ENCODE measurements at places on chromosomes 12 and 14.

- peak; percentile 98 for DNase-seq
Observed at GRCh38 chr14:53509276-53510244, 356.4 kb upstream of the DDHD1 start.

- no peak for DNase-seq
Observed at GRCh38 chr12:74235342-74235741, 302.3 kb upstream of the ATXN7L3B start.

DNA sequence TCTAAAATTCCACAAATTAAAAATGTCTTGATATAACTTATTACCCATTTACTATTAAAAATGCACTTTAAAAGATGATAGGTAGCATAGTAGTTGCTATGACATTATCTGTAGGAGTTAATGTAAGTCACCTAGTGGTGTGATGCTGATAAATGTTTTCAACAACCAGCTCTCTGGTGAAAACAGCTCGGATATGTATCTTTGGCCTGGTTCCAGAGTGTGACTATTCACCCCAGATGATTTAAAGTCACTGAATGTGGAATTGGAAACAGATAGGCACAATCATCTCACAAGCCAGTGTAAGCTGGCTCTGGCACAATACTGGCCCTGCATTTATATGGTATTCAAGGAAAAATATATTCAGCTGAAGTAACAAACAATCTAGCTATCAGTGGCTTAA is 9.2 kb upstream of the CCDC196 start:
- DNase-seq, result no peak

- DNase-seq, result peak; percentile 74
Observed at GRCh38 chr12:47903927-47904712, 674 bp downstream of the VDR start.

DNA sequence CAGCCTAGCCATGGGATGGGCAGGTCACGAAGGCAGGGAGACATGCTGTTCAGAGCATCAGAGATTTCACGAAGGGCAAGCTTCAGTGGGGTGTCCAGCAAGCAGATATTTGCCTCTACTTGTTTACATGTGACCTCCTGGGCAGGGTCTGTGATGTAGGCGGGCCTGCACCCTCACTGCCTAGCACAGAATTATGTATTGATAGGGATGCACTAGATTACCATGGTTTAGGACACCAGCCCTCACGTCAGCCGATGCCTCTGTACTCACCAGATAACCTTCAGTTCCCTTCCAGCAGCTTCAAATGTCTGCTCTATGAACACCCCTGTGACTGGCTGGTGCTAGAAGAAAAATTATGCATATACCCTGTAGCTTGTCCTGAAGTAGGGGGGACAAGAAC is 5.1 kb upstream of the EIF5 start:
- no peak for DNase-seq

GRCh38 chr14:69582212-69582611 is 7.5 kb upstream of the CCDC177 start:
- DNase-seq, result no peak

DNA sequence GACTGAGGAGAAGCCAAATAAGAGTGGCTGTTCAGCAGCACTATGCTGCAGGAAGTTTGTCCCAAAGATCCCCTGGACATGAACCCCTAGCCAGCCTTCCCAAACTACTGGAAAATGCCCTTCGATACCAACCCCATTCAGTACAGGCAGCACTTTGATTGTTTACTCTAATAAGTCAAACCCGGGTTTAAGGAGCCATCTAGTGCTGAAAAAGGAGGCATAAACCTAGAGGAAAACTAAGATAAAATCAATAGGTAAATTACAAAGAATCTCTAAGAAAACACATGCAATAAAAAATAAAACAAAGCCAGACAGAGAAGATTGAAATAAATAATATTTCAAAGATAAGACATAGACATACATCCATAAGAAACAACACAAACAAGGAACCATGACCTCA is 771.6 kb downstream of the RPS29 start:
- no peak for DNase-seq

DNA sequence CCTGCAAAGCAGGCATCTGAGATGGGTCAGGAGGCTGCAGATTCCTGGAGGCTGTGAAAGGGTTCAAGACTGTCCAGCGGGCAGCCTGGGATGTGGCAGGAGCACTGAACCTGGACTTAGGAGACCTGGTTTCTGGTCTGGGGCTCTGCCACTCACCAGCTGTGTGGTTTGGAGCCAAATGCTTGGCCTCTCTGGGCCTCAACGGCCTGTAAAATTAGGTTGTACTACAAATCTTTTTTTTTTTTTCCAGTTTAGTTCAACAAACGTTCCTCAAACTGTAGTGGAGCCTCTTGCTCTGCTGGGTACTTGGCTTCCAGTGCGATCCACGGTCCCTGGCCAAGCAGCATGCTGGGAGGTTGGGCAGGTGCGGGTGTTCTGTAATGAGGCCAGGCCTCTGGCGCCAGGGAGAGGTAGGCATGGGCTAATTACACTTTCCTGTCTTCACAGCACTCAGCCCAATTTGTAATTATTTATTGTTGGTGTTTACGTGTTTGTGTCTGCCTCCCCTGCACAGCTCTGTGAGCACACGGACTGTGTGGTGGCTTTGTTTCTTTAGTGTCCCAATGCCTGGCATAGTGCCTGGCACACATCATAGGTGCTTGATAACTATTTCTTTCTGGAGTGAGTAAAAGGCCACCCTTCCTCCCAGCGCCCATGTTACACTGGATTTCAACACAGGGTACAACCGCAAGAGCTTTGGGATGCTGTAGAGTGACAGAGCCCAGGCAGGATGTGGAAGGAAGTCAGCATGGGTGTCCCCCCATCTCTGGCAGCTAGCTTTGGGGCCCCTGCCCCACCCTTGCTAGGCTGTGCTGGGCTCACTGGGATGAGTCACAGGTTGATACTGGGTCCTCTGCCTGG is 5.8 kb upstream of the KRT80 start:
- DNase-seq, result peak; percentile 24

GRCh38 chr14:51562816-51563215 is 88.9 kb upstream of the FRMD6 start:
- no peak for DNase-seq

DNA sequence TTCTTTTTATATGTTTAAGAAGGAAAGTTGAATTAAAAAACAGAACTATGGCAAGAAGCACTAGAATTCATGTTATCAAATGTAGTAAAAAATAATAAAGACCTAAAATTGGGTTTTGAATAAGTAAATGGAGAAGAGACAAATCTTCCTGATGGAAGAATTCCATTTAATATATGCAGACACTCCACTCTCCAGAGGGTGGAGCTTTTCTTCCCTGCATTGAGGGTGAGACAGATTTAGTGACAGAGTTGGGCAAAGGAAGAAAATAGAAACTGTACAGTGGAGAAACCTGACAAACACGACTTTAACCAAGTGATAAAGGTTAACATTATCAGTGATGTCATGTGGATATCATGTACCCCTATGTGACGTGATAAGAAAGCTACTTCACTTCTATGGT is 217.6 kb downstream of the PRKD1 start:
- DNase-seq, result no peak

- no peak for DNase-seq
Observed at GRCh38 chr12:117147639-117148038, 42.6 kb downstream of the FBXO21 start.

- no peak for DNase-seq
Observed at GRCh38 chr14:99586054-99586760, 17.8 kb downstream of the CCDC85C start.

DNA sequence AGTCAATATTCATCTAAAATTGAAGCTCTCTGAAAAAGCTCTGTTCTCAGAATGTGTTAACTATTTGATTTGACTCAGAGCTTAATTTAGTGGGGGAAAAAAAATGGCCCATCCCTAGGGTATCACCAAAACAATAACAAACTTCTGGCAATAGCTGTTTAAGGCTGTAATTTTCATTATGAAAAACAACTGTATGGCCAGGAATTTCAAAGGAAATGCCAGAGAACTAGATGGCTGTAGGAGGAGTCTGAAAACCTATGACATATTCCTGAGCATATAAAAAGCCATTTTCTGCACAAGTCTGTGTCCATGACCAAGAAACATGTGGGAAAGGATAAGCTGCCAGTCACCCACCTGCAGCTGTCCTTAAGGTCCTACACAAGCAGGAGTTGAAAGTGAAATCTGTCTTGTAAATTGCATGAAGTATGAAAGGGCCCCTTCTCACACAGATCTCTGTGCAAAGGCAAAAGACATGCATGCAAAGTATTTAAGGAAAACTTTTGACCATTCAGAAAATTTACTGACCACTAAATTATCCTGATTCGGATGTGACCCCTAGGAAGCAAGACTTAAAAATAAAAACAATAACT is 299.1 kb downstream of the BTG1 start:
- DNase-seq, result no peak

DNA sequence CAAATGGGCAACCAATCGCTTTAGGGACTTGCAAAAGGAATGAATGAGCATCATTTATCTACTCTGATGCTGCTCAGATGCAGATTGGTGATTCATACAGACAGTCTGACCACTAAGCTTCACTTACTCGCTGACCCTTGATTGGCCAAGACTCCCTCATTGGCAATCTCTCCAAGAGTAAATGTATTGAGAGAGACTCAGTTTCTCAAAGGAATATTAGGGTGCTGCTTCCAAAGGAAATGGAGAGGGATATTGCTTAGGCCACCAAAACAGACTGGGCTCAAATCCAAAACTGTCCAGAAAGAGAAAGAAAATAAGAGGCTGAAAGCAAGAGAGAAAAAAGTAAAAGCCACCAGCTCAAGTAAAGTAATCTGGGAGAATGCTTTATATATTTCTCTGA is 785.2 kb downstream of the GALC start:
- DNase-seq, result no peak

DNA sequence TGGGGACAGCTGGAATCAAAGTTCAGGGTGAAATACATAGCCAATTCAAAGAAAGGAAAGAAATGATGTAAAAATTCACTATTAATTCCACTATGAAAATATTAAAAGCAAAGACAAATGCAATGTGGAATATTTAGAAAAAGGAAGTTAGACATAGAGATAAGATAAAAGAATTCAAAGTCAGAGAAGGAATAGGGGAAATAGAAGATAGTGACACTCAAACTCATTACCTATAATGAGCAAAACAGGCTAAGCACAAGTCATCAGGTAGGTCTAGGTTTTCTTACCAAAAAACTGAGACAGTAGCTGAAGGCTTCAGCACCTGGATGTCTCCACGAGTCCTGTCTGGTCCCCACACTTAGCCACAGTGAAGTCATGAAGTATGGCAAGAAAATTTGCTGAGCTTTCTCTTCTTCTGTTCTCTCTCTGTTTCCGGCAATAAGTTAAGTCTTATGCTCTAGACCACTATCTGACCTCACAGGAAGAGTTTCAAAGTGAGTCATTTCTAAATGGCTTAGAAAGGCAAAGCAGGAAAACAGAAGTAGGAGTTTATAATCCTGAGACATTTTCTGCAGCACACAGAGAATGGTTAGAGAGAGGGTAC is at the start of gene C3AR1:
Gene C3AR1, minus strand, starts transcription at position 369 of the 604 bp plus-strand sequence. CDS start 6,174 bp downstream, outside the sequence.
- no peak for DNase-seq

GRCh38 chr12:117551665-117552064 is 190.2 kb upstream of the NOS1 start:
- DNase-seq, result no peak

DNA sequence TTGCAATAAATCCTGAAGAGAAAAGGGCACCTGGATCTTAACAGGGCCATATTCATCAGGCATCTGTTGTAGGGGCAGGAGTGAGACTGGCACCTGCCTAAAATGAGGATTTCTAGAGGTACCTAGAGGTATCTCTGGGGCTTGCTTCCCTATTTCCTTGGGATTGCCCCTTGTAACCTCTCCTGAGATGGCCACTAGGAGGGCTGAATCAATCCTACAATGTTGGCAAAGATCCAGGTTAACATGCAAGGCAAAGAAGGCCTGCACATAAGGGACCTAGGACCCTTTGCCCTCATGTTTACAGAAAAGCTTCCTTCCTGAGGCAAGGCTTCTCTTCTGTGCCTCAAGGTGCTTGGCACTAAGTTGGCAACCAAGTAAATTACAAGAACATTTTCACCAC is 25.8 kb upstream of the CLEC4E start:
- no peak for DNase-seq

DNA sequence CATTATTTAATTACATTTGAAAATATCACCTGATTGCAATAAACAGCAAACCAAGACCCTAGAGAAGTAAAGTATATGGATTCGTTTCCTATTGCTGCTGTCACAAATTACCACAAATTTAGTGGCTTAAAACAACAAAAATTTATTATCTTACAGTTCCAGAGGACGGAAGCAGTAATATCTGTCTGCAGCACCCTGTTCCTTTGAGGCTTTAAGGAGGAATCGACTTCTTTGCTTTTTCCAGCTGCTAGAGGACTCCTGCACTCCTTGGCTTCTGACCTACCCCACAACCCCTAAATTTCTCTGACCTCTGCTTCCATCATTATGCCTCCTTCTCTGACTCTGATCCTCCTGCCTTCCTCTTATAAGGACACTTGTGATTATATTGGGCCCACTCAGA is 23.8 kb upstream of the PPM1A start:
- DNase-seq, result no peak

DNA sequence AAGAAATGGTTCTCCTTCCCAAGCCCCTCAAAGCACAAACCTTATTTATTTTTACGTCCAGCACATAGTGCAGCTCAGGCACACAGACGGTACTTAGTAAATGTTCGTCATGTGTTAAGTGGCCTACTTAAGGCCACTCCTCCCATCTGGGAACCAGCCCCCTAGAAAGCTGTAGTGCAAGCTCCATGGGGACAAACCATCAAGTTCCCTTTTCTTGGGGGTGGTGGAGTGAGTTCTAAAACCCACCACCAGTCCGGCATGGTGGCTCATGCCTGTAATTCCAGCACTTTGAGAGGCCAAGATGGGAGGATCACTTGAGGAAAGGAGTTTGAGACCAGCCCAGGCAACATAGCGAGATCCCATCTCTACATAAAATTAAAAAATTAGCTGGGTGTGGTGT is 49.4 kb downstream of the PITPNM2 start:
- DNase-seq, result peak; percentile 28

DNA sequence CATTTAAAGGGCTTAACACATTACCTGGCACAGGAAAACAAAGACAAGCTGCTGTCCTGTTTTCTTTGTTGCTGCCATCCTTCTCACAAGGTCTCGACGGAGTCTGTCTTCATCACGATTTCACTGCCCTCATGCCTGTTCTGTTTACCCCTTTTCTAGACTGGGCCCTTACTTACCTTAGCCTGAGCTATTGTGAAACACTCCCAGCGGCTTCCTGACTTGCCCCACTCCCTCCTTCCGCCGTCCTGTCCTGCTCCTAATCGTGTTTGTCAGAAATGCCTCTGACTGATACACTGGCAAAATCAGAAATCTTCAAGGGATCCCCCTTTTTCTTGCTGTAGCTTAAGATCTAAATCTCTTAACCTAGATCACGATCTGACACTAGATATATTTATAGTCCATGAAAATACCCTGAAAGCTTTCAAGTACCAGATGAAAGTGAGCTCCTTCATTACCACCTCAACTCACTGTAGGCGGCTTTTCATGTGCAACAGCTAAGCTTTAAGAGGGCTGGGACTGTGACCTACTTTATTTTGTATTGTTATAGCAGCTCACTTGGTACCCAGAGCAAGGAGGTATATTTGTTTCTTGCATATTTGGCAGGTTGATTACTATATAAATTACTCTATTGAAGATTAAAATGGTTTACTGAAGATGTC is 32.1 kb downstream of the TECPR2 start:
- DNase-seq, result no peak

GRCh38 chr12:80195074-80195726 is 95.9 kb downstream of the OTOGL start:
- DNase-seq, result peak; percentile 6

- DNase-seq, result no peak
Observed at GRCh38 chr12:51792417-51792816, 56.1 kb downstream of the FIGNL2 start.
